Activated naive CD8-positive, alpha-beta T cell treated with anti-CD3 and anti-CD28 coated beads, Interleukin-2, amount 50 U/mL, for 24 hours (primary cell): ENCODE measurements at places on chromosomes 1 and 21.

DNA sequence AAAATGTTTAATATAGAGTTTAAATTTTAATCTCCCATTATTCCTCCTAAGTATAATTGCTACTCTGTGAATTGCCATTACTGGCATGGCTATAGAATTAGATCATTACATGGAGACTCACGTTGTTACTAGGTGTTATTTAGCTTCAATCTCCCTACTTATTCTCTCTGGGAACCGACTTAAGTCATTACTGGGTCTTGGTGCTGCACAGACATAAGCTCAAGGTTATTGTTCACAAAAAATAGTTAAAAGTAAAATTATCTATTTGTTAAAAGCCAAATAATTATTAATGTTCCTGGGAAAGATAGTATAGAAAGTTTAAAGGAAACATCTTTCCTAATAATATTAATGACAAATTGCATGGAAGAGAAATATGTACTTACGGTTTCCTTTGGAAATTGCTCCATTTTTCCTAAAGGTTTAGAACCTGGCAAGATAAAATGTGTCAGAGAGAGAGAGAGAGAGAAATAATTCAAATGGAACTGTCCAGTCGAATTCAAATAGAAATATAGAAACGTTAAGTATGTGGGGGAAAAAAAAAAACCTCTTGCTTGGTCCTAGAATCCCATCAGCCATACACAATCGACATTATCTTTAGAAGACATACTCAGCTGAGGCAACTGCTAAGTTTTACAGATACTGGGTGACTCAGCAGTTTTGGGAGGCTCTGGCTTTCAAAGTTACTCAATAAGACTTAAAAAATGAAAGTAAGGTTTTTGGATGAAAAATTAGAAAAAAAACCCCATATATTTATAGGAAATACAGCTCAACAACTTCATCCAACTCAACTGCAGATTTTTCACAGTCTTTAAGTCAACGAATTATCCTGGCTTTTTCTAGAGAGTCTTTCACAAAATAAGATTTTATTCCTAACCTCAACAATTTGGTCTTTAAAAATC lies at the start of gene SPTA1:
Gene SPTA1, minus strand, starts transcription at position 605 of the 899 bp plus-strand sequence. Its CDS starts 198 bp downstream, at position 407.
- DNase-seq: no peak

DNA sequence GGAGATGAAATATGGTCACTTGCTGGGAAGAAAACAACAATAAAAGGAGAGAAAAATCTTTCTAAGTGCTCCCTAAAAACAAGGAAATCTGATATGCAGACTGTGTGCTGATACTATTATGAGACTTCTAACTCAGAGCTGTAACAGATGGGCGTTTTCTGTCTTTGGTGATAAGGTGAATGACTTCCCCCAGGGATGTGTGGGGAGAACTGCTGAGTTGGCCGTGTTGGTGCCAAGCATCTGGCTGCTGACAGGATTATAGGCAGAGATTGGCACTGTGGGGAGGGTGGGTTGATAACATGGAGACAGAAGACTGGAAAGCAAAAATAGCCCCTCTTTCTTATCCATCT lies 438.5 kb upstream of the PLXNA2 start:
- no peak for DNase-seq

- DNase-seq: no peak
These were observed 49.2 kb upstream of the IGSF21 start for GRCh38 chr1:18058206-18058921.

DNA sequence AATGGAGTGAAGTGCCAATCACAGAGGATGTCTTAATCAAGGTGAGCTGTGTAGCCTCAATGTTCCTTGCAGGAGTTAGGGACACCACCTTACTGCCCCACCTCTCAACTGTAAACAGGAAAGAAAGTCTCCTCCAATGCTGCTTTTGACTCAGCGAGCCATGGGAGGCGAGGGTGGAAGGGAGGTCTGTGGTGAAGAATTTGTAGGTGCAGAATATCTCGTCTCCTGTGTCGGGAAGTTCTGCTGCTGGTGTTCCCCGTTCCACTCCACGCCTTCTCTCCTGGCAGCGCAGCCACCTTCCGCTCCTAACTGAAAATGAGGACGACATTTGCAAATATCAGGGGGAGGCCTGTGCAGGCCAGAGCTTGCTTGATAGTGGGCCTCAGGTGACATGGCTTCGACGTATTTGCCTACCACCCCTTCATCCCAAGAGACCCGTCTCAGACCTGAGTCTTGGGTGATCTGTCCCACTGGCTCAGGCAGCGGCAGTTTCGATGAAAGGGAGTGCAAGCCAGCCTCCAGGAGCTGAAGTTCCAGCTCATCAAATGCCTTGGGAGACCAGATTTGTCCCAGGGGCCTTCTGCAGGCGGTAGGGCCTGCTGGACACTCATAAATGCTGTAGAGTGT lies 368.3 kb upstream of the C1orf174 start:
- DNase-seq: no peak

DNA sequence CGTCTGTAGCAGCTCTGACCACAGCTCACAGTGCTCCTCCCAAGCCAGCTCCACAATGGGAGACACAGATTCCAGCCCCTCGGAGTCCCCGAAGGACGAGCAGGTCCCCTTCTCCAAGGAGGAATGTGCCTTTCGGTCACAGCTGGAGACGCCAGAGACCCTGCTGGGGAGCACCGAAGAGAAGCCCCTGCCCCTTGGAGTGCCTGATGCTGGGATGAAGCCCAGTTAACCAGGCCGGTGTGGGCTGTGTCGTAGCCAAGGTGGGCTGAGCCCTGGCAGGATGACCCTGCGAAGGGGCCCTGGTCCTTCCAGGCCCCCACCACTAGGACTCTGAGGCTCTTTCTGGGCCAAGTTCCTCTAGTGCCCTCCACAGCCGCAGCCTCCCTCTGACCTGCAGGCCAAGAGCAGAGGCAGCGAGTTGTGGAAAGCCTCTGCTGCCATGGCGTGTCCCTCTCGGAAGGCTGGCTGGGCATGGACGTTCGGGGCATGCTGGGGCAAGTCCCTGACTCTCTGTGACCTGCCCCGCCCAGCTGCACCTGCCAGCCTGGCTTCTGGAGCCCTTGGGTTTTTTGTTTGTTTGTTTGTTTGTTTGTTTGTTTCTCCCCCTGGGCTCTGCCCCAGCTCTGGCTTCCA lies 22.9 kb upstream of the VPS13D start:
- DNase-seq: no peak

GRCh38 chr1:8443558-8444194 lies 125.8 kb downstream of the SLC45A1 start:
- no peak for DNase-seq
